Activated CD4-positive, alpha-beta T cell treated with anti-CD3 and anti-CD28 coated beads for 1 hour (primary cell): ENCODE measurements at places on chromosomes 11 and 22.

- no peak for DNase-seq
Observed at GRCh38 chr11:1503708-1504104, 17.1 kb upstream of the MOB2 start.

DNA sequence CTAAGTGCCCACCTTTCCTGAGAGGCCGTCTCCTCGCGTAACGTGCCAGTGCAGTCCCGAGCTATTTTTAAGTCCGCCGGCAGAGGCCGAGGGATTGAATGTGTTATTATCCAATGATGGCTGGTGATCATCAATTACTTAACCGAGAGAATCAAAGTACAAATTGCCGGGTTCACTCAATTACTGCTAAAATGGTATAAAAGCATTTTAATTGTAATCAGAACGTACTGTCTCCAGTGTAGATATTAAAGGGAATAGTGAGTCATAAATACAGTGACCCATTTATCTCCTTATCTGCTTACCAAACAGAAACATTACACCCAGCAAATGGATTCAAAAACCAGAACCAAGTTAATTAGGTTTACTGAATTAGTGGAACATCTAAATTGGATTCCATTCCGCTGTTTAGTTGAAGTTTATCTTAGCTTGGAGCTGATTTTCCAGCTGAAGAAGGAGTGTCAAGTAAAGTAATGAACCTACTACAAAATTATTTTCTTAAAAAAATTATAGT is 334.9 kb downstream of the BRD1 start:
- no peak for DNase-seq

DNA sequence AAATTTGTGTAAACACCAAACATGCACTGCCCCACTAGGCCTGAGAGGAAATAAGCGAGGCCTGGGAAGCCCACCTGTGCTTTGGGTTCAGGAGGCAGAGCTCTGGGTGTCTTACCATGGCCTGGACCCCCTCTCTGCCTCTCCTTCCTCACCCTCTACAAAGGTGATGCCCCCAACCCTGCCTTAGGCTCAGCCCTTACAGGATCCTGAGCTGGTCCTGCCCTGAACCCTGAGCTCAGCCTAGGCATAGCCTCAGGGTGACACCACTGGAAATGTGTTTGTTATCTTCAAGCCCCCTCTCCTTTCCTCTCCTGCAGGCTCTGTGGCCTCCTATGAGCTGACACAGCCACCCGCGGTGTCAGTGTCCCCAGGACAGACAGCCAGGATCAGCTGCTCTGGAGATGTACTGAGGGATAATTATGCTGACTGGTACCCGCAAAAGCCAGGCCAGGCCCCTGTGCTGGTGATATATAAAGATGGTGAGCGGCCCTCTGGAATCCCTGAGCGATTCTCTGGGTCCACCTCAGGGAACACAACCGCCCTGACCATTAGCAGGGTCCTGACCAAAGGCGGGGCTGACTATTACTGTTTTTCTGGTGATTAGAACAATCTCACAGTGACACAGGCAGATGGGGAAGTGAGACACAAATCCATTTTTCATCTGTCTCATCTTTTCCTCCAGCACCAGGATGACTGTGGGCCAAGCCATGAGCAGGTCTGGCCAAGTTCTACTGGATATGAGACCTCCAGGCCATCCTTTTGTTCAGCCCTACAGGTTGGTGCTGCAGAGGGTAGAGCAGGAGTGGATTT is 117.8 kb downstream of the GGTLC2 start:
- no peak for DNase-seq

DNA sequence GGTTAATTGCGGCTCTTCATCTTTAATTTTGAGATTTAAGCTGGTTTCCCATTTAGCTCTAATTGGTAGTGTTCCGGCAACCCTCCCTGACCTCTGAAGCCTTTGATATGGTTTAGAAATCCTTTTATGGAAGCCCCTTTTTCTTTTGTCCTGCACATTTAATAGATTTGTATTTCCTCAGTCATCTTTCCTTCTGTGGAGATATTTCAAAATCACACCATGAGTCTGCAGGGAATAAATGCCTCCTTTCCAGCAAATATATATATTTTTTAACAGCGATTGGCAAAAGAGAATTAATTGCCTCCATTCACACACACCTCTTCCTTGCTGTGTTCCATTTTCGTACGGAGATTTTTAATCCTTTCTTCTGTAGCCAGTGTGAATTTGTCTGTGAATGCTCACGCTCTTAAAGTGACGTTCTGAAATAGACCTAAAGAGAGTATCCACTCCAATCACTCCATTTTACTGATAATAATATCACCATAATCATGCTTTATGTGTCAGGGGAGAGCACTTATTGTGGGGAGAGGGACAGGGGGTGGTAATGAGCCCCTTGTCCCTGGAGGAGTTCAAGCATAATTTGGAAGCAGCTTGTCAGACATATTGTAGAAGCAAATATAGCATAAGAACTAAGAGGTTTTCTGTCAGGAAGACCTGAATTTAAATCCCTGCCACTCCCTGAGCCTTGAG is 142.5 kb upstream of the SYT13 start:
- no peak for DNase-seq

GRCh38 chr11:69121021-69121420 is 34.7 kb upstream of the SMIM38 start:
- DNase-seq = no peak

DNA sequence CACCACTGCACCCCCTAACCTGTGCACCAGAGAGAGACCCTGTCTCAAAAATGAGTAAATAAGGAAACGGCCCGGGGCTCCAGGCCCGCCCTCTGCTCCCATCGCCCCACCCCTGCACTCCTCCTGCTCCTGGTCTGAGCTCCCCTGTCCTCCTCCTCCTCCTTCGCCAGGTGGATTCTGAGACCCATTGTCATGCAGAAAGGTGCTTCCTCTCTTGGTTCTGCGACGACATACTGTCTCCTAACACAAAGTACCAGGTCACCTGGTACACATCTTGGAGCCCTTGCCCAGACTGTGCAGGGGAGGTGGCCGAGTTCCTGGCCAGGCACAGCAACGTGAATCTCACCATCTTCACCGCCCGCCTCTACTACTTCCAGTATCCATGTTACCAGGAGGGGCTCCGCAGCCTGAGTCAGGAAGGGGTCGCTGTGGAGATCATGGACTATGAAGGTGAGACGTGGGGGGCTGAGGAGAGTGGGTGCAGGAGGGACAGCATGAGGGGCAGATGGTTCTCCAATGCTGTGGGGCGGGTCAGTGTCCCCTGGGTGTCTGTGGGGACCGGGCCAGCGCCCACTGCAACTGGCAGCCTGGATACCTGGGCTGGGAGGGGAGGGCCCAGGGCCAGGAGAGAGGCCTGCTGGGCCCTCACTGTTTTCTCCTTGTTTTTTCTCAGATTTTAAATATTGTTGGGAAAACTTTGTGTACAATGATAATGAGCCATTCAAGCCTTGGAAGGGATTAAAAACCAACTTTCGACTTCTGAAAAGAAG is 3.1 kb upstream of the APOBEC3D start:
- DNase-seq = no peak
